Activated CD8-positive, alpha-beta memory T cell treated with anti-CD3 and anti-CD28 coated beads for 4 hours (primary cell): ENCODE measurements at places on chromosomes 4 and X.

- DNase-seq, result no peak
Measured at GRCh38 chr4:55038176-55038890, 87.1 kb downstream of the KDR start.

GRCh38 chr4:118557298-118557851 lies 127.8 kb upstream of the METTL14 start:
- no peak for DNase-seq

GRCh38 chr4:2036866-2037265 lies 22.3 kb upstream of the NAT8L start:
- no peak for DNase-seq

DNA sequence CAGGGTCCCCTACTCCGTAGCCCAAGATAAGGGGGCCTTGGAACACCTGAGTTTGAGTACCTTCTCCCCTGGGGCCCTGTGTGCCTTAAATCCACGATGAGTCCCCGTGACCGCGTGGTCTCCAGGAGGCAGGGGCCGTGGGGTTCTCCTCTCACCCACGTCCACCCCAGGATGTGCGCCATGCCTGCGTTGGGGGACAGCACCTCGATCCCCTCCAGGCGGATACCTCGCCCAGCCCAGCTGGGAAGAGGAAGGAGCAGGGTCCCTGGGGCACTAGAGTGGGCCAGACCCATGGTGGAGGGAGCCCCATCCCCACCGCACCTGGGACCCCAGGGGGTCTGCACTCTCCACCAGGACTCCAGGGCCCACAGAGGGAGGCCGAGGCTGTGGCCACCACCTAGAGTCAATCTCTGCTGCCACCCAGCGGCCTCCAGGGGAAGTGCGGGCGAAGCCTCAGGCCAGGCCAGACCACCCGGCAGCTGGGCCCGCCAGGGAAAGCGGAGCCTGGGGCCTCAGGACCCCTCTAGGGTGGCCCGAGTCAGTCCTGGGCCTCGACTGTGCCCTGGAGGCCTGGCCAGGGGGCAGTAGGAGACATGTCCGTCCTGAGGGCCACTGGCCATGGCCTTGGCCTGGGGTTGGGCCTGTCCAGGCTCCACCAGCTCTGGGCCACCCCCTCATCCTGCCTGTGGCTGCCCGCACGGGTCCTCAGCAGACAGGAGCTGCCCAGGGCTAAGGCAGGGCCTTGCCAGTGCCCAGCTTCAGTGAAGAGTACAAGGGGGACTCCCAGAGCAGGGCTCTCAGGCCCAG lies 55.0 kb downstream of the FAM53A start:
- DNase-seq, result peak; percentile 24

- DNase-seq, result no peak
Measured at GRCh38 chr4:185235119-185235842, 25.9 kb downstream of the SNX25 start.

GRCh38 chr4:90546114-90546513 lies 418.9 kb downstream of the CCSER1 start:
- no peak for DNase-seq

DNA sequence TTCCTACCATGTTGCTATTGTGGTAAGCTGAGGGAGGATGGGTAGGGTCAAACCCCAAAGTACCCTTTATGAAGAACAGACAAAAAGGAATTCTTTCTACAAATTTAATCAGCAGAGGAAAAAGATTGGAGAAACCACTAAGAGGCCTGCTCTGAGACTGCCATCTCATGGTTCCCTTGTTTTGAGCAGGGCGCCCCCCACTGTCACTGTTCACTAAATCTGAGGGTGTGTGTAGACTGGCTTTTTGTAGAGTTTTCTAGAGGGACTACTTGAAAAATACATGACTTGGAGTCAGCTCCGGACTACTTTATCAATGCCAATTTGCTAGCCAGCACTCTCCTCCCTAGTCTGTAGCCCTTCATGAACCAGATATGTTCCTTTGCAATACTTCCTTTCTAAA lies 324.8 kb downstream of the FRMPD4 start:
- no peak for DNase-seq

DNA sequence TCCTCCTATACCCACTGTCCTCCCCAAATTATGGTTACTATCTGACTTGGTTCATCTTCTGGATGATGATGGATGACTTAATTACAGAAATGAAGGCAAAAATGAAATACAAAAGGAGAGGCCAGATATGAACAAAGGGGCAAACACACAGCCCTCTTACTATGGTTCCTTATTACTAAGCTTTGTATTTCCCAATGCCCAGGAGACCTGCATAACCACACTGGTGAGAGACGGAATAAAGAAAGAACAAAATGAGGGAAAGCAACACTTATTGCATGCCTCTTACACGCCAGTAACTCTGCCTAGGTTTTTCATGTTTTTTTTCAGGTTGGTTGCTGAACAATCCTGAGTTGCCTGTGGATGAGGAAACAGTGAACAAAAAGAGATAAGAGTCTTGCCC lies 120.5 kb downstream of the SLC10A7 start:
- DNase-seq, result no peak

GRCh38 chrX:56268888-56269287 lies 36.7 kb downstream of the KLF8 start:
- no peak for DNase-seq

GRCh38 chr4:114284629-114285028 lies 305.2 kb upstream of the ARSJ start:
- DNase-seq, result no peak

- peak; percentile 14 for DNase-seq
Measured at GRCh38 chrX:9644335-9644734, 121.3 kb downstream of the GPR143 start.

DNA sequence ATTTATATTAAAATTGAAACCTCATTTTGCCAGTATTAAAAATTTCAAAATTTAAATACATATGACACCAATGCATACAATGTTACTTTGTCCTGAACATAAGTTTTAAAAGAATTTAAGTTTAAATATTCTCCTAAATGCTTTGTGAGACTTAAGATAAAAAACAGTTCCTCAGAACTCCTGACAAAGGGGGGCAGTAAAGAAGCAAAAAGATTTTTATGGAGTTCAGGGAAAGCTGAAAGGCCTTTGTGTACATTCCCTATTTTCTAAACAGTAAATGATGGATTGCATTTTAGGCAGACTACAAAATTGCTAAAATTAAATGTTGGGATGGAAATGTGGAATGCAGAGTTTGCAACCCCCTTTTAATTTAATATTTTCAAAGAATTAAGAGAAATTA lies 81.7 kb downstream of the SNCA start:
- DNase-seq, result no peak

- DNase-seq, result no peak
Measured at GRCh38 chrX:106898462-106898861, 4.7 kb downstream of the RIPPLY1 start.

- DNase-seq, result peak; percentile 19
Measured at GRCh38 chr4:15649914-15650545, 5.1 kb downstream of the FBXL5 start.

DNA sequence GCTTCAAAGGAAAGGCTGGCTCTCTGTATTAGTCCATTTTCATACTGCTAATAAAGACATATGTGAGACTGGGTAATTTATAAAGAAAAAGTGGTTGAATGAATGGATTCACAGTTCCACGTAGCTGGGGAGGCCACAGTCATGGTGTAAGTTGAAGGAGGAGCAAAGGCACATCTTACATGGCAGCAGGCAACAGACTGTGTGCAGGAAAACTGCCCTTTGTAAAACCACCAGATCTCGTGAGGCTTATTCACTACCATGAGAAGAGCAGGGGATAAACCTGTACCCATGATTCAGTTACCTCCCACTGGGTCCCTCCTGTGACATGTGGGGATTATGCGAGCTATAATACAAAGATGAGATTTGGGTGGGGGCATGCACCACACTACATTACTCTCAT lies 1486.6 kb downstream of the PCDH7 start:
- no peak for DNase-seq

- DNase-seq, result no peak
Measured at GRCh38 chrX:54530357-54530900, 410 bp downstream of the GNL3L start.

DNA sequence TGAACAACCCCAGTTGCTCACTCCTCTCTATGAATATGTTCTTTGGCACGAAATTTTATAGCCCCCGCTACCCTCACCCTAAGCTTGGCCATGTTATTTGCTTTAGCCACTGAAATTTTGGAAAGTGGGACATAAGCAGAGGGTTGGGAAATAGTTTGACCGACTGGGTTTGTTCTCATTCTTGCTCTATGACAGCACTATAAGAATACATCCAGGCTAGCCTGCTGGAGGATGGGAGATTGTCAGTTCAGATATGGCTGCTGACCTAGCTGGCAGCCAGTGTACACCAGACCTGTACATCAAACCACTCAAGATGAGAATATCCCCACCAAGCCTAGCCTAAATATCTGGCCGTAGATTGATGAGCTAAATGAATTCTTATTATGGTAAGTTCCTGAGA lies 298.1 kb downstream of the PDGFC start:
- no peak for DNase-seq

GRCh38 chr4:2923141-2923551 lies 40.1 kb downstream of the NOP14 start:
- DNase-seq, result no peak

GRCh38 chr4:70187216-70187615 lies 8.3 kb upstream of the ODAM start:
- DNase-seq, result no peak

DNA sequence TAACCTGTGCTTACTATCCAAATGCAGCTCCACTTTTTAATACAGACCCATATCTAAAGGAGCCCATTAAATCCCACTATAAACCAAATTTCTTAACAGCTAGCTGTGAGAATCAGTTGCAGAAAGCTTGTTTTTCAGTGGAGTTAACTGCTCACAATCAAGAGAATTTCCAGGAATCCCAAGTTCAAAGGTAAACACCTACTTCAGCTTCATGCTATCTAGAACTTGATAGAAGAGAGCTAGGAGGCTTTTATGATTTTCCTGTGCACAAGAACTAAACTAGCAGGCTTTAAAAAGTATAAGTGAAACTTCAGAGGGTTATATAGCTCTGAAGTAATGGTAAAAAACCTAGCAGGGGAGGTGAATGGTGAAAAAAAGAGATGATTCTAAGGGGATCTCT lies 96.2 kb upstream of the PABPC4L start:
- no peak for DNase-seq

- DNase-seq, result no peak
Measured at GRCh38 chr4:72031868-72032608, at the start of gene NPFFR2. Gene NPFFR2, plus strand, starts transcription at chr4:72032000. Its CDS starts 96,592 bp downstream, at chr4:72128592.

GRCh38 chrX:111283446-111283845 lies 13.2 kb upstream of the CAPN6 start:
- DNase-seq, result no peak

GRCh38 chr4:73856518-73856917 lies 3.4 kb downstream of the PF4V1 start:
- DNase-seq, result no peak

DNA sequence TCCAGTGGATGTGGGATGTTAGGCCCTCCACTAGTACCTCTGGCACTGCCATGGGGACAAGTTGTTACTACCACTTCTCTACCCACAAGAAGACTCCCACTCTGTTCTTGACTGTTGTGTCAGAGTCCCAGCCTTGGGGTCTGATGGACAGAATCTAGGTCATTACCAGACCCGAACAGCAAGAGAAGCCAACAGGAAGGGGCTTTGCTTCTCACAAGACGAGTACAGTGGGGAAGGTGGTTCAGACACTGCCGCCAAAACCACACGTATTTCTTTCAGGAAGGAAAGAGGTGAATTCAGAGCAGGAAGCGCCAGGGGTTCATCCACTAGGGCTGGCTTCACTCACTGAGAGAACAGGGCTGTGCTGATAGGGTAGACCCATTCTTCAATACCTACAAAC lies 161.3 kb upstream of the KIT start:
- DNase-seq, result no peak

DNA sequence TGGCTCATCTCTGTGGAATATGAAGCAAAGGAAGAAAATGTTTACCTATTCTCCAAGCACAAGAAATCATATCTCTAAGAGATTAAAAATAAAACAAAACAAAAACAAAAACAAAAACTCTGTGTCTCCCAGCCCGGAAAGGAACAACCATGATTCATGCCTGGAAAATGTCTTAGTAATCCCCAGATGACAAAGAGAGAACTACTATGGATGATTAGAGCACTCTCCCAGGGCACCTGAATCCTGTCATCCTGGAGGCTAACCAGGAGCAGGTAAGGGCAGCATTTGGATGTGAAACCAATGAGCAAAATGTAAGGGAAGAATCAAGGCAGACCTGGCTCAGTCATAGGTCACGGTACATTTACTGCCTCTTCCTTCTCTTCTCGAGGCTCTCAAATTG lies 1.7 kb upstream of the AKAP4 start:
- DNase-seq, result no peak

- DNase-seq, result no peak
Measured at GRCh38 chrX:25198253-25198652, 182.5 kb upstream of the ARX start.

DNA sequence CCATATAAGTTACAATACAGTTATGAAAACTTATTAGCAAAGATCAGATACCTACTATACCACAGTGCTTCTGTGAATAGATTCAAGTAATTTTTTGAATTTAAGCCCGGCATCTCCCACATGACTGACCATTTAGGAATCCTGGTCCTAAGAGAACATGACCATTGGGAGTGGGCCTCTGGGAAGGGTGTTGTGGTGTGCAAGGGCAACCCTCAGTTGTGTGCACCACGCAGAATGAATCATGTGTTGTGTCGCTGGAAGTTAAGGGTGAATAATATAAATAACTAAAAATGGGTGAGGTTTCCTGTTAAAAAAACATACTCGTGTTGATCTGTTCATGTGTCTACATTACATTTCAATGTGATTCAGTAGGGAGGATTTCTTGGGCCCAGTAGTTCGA lies 15.5 kb downstream of the CPE start:
- DNase-seq, result no peak

DNA sequence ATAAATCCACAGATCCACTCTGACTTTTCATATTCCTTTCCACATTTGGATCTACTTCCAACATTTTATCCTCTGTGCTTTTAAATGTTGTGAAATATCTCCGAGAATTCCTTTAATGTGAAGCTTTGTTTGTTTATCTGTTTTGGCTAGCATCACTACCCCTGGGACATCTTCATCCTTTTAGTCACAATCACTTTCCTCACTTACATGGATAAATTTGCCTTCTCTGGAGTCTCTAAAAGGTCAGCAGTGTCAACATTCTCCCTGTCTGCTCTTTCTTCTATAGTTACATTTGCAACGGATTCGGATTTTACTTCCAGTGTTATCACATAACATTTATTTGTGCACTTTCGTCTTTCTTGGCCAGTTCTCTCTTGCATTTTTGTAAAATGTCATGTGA lies 34.2 kb upstream of the LRAT start:
- DNase-seq, result no peak

GRCh38 chr4:52566136-52567031 lies 92.7 kb downstream of the USP46 start:
- no peak for DNase-seq

- no peak for DNase-seq
Measured at GRCh38 chr4:182194091-182194824, 48.9 kb upstream of the TENM3 start.

DNA sequence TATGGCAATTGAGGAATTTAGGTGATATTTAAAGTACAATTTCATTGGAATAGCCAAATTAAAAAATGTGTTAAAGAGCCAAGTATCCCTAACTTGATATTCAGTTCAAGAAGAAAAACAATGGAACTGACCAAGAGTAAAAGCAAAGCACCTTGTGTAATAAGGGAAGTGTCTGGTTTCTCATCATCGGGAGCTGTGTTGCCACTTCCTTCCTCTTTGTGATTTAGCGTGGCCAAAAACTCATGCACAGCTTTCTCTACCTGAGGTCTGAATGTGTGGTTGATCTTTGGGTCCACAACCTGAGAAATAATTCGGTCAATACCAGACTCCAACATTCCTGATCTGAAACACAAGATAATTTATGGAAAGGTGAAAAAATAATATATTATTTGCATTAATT lies 12.4 kb downstream of the BOD1L1 start:
- no peak for DNase-seq
